ENCODE measurements at places on chromosomes 11 and 22.

DNA sequence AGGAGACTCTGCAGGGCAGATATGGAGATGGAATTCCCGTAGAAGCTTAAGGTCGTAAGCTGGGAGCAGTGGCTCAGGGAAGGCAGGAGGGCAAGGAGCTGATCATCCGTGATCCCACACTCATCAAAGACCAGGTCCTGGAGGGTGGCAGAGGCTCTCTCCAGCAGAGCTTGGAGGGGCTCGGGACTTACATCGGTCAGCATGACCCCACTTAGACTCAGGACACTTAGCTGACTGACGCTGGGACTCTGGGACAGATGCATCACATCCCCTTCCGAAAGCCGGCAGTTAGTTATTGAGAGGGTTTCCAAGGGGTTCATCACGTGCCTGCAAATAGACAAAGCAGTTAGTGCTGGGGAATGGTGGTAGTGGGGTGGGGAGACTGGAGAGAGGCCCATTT is 10.7 kb downstream of the PRAME start:
- DNase-seq, result no peak

DNA sequence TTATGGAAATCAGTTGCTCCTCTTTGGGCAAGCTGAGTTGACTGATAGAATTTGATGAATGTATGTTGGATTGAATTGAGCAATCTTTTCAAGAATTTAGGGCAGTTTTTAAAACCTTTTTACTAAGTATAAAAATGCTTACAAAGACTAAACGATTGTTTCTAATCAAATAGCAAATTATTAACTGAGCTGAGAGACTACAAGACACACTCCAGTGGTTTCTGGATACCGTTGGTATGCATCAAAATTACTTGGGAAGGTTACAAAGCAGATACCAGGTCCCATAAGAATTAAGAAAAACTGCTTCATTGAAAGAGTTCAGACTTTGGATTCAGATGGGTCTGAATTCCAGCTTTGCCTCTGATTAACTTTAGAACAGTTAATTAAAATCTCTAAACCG is 721.4 kb downstream of the FAM181B start:
- no peak for DNase-seq

DNA sequence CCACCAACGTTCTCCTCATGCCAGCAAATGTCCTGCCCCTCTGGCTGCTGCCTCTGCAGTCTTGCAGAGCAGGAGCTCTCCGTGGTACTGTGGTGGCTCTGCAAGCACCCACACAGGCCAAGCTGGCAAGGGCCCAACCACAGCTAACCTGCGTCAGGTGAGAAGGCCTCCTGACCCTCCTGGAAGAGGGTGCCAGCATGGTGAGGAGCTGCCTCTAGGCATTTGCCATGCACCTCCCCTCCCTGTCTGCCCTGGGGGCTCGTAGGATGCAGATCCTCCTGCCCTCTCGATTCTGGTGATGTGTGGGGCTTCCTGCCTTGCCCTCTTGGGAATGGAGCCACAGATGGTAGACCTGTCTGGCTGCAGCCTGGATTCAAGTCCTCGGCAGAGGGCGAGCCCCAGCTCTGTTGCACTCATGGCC is 1408.8 kb downstream of the TBC1D22A start:
- DNase-seq, result no peak

DNA sequence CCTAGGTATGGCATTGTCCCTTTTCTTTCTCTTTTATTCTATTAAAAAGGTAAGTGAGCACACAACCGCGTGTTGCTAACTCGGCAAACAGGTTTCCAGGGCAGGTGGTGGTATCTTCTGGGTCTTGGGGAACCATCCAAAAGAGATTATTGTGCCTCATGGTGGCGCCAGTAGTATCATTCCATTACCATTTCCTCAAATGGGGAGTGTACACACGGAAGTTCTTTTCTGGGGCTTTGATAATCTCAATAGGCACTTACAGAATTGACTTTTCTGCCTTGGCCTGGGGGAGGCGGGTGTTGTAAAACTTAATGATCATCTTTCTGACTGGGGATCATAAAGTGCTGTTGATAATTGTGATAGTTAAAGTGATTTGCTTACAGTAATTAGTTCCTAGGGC is 234.1 kb downstream of the KIRREL3 start:
- no peak for DNase-seq

- no peak for DNase-seq
These were observed 53.5 kb downstream of the COMMD9 start for GRCh38 chr11:36235750-36236149.

DNA sequence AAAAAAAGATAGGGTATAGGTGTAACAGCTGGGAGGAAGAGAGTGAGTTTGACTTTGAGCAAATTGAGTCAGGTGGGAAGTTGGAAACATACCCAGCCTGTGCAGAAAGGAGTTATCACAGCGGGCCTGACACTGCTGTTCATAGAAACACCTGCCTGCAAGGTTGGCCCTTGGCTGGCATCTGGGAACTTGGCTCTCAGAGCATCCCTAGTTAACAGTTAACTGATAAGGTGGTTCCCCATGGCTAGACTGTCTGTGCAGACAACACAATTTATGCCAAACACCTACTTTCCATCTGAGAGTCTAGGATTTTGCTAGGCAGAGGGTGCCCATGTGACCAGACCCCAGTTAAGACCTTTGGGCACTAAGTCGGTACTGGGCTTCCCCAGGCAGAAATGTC is 31.4 kb downstream of the ADAMTS8 start:
- DNase-seq, result no peak

DNA sequence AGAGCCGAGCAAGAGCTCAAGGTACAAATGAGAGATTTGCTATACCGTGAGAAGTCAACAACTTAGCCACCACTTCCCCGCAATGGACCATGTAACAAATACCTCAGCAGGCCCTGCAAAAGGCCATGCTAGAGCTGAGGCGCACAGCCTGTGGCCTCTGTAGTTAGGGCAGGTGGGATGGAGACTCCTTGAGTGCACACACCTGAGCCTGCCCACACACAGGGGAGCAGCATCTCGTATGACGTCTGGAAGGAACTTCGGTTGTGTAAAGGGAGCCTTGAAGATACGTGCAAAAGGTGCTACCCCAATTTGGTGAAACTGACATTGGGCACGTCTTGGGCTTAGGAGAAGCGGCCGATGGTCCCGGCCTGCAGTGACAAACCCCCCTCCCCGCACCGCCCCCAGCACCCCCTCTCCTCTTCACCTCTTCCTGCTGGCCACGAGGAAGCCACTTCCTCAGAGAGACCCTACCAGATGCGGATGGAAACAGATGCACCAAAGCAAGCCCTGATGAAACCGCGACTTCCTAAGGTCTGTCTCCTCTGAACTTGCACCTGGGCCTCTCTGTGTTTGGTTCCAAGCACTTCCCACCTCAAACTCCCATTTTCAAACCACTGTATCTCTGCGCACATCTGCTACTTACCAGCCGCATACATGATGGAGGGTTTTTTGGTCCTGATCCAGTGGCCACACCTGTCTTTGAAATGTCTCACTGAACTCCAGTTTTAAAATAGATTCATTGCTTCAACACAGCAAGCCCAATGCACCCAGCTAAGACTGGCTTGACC is 10.6 kb downstream of the CDPF1 start:
- DNase-seq, result no peak

DNA sequence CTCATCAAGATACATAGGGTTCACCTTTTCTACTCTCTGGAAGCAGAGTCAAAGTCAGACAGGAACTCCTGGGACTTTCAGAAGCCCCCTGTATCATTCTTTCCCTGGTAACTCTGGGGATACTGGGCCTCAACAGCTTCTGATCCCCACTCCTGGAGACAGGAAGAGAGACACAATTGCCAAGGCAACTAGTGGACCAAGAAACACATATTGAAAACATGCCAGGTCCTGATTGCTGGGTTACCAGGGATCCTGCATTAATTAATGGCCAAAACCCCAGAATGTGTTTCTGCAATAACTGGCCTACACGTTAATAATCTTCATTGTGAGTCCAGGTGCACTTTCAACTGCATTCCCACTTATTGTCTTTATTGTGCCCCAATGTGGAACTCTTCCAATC is 260.8 kb upstream of the POU2AF2 start:
- DNase-seq, result no peak

GRCh38 chr11:110525883-110526282 is 96.1 kb downstream of the FDX1 start:
- DNase-seq, result no peak

GRCh38 chr11:81112718-81113117 is 1620.9 kb downstream of the FAM181B start:
- DNase-seq, result no peak
